Left cardiac atrium (tissue), 4 donors: ENCODE measurements at places on chromosomes 16 and 17. TPM values are rescaled to one million over a fixed set of nuclear protein-coding genes. Genes with fewer than 3 reads are reported as not detected.
A peak's percentile ranks its signal among the peaks of the same experiment; 100 is the strongest.

CES4A gene
- 8.5 TPM for total RNA-seq

TSNAXIP1 gene
- total RNA-seq, result 0.74 TPM

LPO gene
- total RNA-seq, result not detected

GAS2L2 gene
- total RNA-seq, result 0.47 TPM

PYDC1 gene
- total RNA-seq, result not detected

CCL3 gene
- 0.82 TPM for total RNA-seq

GPR179 gene
- total RNA-seq, result not detected

COL1A1 gene
- 106 TPM for total RNA-seq

RAI1 gene
- total RNA-seq, result 22.4 TPM

PPP1R1B gene
- 5.3 TPM for total RNA-seq

RILP gene
- 44.5 TPM for total RNA-seq

CD79B gene
- 4.8 TPM for total RNA-seq

MSLN gene
- 13.0 TPM for total RNA-seq

PABPN1L gene
- not detected for total RNA-seq

SDR42E1 gene
- total RNA-seq, result 0.94 TPM

KRTAP4-2 gene
- not detected for total RNA-seq

- DNase-seq, result no peak
Measured at GRCh38 chr17:55259684-55260111, 5.1 kb upstream of the HLF start.

GRCh38 chr16:72903176-72903575 lies 144.8 kb downstream of the ZFHX3 start:
- no peak for DNase-seq

DNA sequence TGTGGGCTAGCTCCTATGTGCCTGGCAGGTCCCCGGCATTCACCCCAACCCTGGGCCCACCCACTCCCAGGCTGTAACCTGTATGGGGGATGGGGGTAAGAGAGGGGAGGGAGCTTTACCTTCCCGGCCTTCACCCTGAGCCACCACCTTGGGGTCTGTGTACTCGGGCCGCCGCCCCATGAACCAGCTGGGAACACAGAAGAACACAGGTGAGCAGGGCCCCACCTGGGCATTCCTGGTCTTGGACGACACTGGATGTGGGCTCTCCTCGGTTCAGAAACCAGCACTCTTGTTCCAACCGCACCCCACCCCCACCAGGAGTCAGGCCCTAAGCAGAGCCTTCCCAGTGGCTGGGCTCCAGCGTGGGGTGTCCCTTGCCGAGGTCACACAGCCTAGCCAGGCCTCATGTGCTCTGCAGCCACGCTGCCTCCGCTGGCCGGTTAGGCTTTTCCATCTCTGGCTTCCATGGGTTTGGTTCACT lies 18.8 kb downstream of the B9D1 start:
- no peak for DNase-seq

DNA sequence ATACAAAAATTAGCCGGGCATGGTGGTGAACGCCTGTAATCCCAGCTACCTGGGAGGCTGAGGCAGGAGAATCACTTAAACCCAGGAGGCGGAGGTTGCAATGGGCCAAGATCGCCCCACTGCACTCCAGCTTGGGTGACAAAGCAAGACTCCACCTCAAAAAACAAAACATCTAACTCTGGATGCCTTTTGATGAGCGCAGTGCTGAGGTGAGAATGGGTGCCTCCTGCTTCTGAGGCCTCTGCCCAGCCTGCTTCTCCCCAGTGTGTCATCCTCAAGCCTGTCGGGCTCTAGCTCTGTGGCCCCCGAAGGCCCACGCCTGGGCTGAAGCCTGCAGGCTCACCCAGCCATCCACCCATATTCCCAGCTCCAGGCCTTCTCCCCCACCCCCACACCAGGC lies 10.5 kb upstream of the MTSS2 start:
- DNase-seq, result no peak

DNA sequence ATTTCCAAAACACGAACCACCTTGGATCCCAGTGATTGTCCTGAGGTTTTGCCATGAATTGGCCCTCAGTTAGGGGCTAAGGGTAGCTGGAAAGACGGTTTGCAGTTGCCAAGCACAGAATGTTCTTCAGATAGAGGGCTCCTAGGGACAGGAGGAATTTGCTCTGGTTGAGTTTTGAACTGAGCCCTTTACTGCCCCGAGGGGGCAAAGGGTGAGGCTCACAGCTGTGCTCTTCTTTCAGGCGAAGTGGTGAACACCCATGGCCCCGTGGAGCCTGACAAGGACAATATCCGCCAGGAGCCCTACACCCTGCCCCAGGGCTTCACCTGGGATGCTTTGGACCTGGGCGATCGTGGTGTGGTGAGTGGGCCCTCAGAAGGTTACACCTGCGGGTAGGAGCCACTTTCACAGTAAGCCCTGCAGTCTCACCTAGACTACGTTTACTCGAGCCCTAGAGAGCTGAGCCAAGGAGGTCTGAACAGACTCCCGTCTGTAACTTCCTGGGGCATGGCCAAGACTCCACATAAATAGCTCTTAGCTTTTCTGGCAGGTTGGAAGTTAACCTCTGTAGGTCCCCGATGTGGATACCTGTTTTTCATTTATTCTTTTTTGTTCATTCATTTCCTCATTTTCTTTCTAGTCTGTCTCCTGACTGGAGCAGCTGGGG lies 32.5 kb downstream of the NMT1 start:
- no peak for DNase-seq

DNA sequence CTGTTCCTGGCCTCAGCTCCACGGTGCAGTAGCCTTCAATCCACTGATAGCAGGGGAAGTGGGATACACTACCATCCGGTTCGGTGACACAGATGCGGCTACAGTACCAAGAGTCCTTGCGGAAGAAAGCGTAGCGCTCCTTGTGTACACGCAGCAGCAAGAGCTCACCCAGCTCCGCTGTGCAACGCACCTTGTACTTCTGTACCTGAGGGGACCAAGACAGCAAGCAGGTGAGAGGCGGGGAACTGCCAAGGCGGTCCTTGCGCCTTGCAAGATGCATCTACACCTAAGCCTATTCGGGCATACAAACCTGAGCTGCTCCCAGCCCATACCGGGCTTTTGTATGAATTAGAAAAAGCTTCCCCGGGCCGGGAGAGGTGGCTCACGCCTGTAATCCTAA lies 1.5 kb downstream of the ALOXE3 start:
- DNase-seq, result no peak

DNA sequence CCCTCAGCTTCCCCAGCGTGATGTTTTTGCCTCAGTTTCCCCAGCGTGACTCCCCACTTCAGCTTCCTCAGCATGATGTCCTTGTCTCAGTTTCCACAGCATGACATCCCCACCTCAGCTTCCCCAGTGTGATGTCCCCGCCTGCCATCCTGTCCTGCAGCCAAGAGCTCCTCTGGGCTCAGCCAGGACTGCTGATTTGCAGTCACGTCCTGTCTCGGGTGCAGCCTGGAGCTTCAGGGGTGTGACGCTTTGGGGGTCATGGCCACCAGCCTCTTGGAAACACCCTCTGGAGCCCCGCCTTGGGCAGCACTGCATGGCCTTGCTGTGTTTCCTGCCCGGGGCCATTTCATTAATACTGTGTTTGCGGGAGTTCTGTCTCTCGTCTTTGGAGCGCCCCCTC lies 16.5 kb upstream of the NUDT16L1 start:
- DNase-seq, result peak; percentile 48

DNA sequence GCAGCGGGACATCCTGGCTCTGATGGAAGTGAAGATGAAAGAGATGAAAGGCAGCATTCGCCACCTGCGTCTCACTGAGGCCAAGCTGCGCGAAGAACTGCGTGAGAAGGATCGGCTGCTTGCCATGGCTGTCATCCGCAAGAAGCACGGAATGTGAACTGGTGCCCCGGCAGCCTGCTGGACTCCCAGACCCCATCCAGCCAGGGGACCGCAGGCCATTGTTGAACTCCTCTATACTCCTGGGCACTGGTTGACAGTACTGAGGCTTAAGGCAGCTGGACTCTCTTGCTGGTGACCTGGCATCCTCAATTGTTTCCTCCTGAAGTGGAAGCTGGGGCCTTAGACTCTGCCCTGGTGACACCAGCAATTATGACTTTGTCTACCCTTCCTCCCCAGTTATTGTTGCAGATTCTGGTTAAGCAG lies 1.2 kb downstream of the THAP11 start:
- no peak for DNase-seq

GRCh38 chr16:81831722-81832126 lies 52.6 kb downstream of the PLCG2 start:
- DNase-seq, result peak; percentile 54

GRCh38 chr17:67773246-67773645 lies 52.1 kb upstream of the BPTF start:
- no peak for DNase-seq

- DNase-seq, result no peak
Measured at GRCh38 chr16:59697761-59698160, 963.6 kb upstream of the GOT2 start.

DNA sequence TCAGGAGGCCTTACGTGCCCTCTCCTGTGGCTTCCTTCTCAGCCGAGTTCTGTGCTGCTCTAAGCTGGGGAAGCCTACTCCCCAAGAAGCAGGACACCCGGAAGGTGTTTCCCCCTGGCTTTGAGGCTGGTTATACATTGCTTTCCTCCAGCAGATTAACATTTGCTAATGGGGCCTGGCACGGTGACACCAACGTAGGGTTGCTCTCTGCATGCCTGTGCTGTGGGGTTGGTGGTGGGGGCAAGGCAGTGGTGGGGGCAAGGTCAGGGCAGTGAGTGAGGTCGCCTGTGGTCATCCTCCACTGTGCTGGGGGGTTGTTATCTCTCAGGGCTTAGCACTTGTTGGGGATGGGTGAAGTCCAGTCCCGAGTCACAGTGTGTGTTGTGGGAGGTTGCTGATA lies 4.2 kb downstream of the USP6 start:
- no peak for DNase-seq

DNA sequence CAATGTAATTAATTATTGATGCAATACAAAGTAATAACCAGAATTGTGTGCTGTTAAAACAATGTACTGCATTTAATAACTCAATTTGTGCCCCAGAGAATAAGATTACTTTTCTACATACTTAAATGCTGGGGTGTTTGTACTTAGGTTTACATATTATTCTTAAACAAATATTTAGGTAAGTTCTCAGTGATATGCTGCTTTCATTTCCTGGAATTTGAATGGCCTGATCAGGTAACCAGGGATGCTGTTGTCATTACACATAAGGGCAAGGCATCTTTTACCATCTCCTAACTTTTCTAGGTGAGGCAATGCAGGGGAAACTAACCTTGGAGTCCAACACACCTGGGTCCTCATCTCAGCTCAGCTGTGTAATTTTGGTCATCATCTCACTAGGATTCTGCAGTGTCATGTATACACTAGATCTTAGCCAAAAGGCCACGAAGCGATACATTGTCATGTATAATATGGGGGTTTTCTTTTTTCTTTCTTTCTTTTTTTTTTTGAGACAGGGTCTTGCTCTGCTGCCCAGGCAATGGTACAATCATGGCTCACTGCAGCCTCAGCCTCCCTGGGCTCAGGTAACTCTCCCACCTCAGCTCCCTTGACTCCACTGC lies 45.2 kb downstream of the MYO1D start:
- no peak for DNase-seq

DNA sequence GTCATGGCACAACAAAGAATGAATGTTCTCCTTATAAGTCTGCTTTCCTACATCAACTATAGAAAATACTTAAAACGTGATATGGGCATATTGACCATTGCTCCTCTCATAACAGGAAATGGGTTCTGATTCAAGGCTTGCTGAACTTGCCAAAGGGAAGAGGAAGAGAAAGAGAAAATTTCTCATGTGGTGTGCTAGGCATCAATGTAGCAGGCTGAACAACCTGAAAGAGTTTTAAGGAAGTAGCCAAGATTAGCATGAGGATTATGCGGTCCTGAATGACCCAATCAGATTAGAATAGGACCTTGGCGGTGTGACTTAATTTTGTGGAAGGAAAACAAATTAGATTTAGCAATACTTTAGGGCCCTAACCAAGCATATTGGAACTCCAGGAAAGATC lies 617.7 kb upstream of the CDH11 start:
- no peak for DNase-seq

- DNase-seq, result no peak
Measured at GRCh38 chr17:30187573-30187972, 47.9 kb downstream of the SLC6A4 start.

DNA sequence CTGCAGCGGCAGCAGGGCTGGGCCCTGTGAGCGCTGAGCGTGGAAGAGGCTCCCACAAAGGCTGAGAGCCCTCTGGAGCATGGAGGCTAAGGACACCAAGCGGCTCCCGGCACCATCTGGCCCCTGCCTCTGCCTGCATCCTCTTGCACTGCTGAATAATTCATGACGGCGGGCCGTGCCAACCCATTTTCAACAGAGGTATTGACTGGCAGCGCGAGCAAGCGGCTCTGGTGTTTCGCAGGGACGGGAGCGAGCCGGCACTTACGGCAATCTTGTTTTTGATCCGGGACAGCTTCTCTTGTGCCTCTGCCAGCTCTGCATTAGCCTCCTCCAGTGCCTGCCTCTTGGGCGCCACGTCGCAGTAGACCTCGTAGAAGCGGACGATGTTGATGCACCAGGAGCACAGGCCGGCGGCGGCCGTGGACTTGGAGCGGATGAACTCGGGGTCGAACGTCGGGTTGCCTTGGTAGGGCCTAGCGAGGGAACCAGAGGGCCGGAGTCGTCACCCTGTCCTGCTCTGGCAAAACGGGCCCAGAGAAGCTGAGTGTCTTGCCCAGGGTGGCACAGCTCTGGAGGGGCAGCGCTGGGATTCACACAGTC lies 80.4 kb downstream of the PGS1 start:
- no peak for DNase-seq

- DNase-seq, result no peak
Measured at GRCh38 chr16:8374586-8375231, 215.6 kb downstream of the TMEM114 start.

- DNase-seq, result no peak
Measured at GRCh38 chr16:74625500-74626350, 18.8 kb upstream of the GLG1 start.

DNA sequence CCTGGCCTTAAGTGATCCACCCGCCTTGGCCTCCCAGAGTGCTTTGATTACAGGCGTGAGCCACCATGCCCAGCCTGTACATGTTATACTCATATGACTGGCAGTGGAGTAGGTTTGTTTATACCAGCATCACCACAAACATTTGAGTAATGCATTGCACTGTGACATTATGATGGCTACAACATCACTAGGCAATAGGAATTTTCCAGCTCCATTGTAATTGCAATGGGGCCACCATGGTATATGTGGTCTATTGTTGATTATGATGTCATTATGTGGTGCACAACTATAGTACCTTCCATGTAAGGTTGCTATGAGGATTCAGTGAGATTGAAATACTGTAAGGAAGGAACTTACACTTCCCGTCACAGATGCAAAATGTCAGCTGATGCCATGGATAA lies 168.9 kb downstream of the COPRS start:
- DNase-seq, result no peak

DNA sequence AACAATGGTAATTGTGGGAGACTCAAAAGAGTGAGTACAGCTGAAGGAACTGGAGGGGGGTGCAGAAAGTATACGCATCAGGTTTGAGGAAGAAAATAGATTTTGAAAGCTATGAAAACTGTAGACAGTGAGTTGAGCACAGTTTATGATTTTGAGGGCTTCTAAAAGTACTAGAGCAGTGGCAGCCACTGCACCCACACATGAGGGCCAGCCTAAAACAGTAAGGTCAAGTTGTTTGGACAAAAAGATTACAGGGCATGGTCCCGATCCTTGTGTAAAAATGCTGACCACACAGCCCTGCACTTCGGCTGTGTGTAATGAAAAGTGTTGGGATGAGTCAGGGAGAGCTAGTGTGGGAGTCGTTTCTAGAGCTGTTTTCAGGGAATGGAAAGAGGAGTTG lies 2282.1 kb downstream of the TP53TG3F start:
- no peak for DNase-seq

- no peak for DNase-seq
Measured at GRCh38 chr17:77076124-77076830, 64.5 kb upstream of the SEC14L1 start.
